ENCODE measurements at places on chromosomes 2 and 18.
A peak's percentile ranks its signal among the peaks of the same experiment; 100 is the strongest.

GRCh38 chr2:224114428-224114827 is 75.3 kb upstream of the SERPINE2 start:
- no peak for DNase-seq

DNA sequence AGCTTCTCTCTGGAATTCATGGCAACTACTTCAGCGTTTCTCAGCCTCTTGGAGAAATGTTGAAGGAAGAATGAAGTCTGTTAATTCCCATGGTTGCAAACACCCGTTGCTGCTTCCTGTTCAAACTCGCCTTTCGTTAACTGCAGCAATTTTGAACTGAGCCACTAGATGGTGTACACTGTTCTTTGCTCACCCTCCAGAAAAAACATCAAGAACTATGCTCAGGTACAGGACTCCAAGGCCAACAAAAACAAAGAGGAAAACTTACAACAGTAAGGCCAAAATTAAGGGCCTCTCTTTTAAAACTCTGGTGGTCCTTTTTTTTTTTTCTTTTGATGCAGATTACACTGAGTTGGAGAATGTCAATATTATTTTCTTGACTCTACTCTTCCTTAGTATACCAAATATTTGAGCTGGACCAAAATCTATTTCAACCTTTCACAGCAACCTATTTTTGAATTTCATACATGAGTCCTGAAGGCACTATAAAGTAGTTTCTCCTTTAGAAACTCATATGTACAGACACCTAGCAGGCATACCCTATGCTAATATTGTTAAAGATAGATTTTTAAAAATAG is 58.2 kb downstream of the KLHL14 start:
- peak; percentile 1 for DNase-seq

DNA sequence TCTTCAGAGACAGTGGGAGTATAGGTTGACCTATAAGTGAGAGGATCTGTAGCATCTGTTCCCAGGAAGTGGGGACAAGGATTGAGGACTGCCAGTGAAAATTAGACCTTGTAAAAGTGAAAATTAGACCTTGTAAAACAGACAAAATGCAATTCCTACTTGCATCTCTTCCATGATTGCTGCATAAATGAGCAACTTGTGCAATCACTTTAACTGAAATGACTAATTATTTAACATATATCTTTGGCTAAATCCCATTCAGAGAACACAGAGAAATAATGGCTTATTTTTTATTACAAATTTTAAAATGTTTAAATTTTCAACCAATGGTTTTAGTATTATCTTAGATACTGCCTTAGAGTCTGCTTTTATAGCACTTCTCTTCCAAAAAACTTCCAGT is 67.2 kb upstream of the NABP1 start:
- no peak for DNase-seq

- no peak for DNase-seq
These were observed 60.9 kb upstream of the SLC9A2 start for GRCh38 chr2:102558463-102558862.

DNA sequence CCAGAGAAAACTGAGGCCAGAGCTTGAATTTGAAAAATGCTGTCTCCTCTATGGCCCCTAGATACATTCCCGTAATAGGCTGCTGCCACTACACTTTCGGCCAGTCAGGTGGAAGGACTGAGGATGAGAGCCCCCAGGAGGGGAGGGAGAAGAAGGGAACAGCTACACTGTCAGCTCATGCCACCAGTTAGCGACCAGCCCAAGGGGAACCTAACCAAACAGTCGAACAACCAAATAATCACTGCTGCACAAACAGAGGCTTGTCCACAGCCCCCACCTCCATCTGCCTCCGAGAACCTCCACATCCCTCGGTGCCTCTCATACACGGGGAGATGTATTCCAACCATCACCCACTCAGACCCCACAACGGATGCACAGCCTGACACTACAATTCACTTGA is 7.3 kb downstream of the ZNF516 start:
- DNase-seq = no peak

GRCh38 chr2:120238728-120239487 is 13.7 kb upstream of the RALB start:
- DNase-seq = no peak

DNA sequence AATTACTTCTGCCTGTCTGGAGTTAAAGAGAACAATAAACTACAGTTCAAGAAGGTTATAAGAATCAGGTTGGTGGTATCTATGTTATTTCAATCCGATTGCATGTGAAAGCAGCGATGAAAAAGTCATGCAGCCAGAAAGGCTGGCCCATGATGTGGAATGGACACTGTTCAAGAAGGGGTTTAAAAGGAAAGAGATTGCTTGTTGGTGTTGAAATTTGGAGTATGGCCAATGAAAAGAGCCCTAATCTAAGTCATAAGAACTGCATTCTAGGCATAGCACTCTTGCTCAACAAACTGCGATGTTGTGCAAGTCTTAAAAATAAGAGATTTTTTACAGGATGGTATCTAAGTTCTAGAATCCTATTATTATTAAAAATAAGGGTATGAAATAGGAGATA is 61.3 kb downstream of the EFEMP1 start:
- no peak for DNase-seq

- no peak for DNase-seq
These were observed 22.3 kb upstream of the DUSP2 start for GRCh38 chr2:96167407-96168013.

DNA sequence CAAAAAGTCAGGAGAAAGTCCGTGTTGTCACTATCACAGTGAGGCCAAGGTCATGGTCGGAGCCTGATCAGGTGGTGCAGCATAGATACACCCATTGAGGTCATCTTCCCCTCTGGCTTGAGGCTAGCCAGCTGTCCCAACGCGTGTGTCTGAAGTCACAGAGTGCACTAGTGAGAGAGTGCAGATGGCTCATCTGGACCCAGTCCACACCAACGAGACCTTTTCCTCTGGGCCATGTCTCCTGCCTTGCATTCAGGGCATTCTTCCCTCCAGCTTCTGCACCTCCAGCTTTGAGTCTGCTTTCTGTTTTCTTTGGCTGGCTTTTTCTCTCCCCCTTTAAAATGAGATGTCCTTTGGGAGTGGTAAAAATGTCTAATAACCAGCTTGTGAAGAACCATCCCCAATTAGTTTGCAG is 146.9 kb downstream of the TDRD15 start:
- DNase-seq = no peak

DNA sequence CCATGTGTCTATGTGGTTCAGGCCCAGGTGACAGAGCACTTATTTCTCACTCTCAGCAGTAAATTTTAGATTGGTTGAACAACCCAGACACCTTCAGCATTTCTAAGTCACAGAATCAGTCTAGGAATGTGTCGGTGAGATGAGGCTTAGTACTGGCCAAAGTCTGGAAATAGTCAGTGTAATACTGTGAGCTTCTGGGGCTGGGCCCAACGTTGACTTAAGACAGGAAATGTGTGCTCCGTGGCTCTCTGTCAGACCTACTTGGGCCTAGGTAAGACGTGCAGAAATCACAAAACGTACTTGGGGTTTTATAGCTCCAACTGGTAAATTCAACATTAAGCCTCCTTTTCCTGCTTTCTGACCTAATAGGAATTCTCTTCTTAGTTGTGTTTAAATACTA is 160.3 kb upstream of the COL3A1 start:
- DNase-seq = no peak

- DNase-seq = no peak
These were observed 75.6 kb downstream of the GPD2 start for GRCh38 chr2:156511803-156512202.

- DNase-seq = no peak
These were observed 40.5 kb upstream of the EFHD1 start for GRCh38 chr2:232592772-232593395.

- no peak for DNase-seq
These were observed 18.1 kb downstream of the RAB31 start for GRCh38 chr18:9726175-9726574.

GRCh38 chr2:226644399-226644865 is 155.2 kb downstream of the IRS1 start:
- no peak for DNase-seq

DNA sequence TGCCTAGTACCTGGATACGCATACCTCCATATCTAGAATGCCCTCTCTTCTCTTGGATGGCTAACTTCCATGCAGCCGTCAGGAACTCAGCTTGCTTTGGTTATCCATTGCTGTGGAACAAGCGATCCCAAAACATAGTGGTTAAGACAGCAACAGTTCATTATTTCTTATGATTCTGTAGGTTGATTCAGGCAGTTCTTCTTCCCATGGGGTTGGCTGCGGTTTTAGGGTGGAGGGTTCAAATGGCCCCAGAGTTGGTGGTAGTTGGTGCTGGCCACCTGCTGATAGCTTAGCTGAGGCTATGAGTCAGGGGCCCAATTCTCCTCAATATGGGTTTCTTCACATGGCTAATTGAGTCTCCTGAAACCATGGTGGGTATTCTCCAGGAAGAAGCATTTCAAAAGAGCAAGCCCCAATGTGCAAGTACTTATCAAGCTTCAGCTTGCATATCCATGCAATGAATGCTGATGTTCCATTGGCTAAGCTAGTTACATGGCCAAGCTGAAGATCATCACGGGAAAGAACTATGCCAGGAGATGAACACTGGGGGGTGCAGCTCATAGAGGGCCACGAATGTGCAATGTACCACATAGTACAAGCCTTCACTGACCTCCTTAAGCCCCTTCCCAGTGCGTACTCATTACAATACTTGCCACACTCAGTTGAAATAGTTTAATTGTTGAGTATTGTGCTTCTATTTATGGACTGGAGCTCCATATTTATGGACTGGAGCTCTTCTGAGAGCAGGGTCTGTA is 10.0 kb upstream of the RHOB start:
- no peak for DNase-seq

GRCh38 chr2:202036601-202037037 is 3.0 kb downstream of the FZD7 start:
- no peak for DNase-seq

- DNase-seq = no peak
These were observed 123.8 kb downstream of the MYO1B start for GRCh38 chr2:191369034-191369433.

- DNase-seq = no peak
These were observed 67.9 kb downstream of the TMEM185B start for GRCh38 chr2:120155308-120155707.

GRCh38 chr2:184598002-184598315 is 370 bp upstream of the ZNF804A start:
- DNase-seq = no peak

- no peak for DNase-seq
These were observed 76.0 kb upstream of the SMAD7 start for GRCh38 chr18:49026501-49027373.

- no peak for DNase-seq
These were observed 33.4 kb upstream of the CLASP1 start for GRCh38 chr2:121682396-121683298.

- no peak for DNase-seq
These were observed 244.5 kb downstream of the TCF4 start for GRCh38 chr18:55343396-55344073.

DNA sequence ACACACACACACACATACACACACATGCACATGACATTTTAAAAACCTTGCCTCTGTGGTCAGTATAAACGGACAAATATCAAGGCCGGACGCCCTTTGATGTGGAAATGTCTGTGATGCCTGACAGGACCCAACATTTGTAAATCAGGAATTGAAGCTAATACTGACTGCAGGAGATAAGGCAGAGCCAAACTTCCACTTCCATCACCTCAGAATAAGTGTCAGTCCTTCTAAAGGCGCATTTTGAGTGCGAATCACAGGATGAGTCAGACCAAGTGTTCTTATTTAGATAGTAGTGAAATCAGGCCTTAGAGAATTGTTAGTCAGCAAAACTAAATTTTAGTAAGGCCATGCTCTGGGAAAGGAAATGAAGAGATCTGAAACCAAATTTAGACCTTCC is 211.7 kb upstream of the LRATD1 start:
- DNase-seq = no peak

DNA sequence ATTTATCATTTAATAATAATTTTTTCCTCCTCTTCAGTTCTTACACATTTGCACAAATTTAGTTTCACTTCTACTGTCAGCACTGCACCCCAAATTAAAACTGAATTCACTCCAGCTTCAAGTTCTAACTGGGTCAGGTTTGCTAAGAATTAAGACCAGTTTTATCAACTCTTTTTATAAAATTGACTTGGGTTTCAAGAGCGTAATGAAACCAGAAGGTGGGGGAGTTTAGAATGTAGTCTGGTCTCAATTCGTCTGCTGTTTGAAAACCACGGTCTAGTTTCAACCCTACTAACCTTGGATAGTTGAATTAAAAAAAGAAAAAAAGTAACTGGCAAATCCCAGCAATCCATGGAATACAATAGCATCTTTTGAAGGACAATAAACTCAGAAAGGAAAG is 14.3 kb upstream of the CTLA4 start:
- DNase-seq = no peak
